Stimulated activated CD8-positive, alpha-beta memory T cell treated with anti-CD3 and anti-CD28 coated beads, Interleukin-15, amount 100 ng/mL, for 24 hours (primary cell): ENCODE measurements at places on chromosomes 5 and 9.

DNA sequence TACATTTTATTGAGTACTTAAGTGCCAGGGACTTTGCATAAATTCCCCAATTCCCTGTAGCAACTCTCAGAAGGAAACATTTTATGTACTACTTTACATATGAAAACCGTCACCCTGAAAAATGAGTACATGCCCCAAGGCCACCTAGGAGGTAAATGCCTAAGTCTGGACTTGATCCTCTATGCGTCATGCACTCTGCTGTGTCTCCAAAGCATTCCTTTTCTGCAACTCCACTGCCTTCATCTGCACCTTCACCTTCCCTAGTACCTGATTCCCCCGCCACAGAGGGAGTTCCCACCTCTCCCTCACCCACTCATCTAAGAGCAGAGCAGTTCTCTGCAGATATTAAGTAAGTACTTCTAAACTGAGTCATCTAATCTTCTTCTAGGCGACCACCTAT is 75.2 kb upstream of the HRH2 start:
- DNase-seq, result no peak

DNA sequence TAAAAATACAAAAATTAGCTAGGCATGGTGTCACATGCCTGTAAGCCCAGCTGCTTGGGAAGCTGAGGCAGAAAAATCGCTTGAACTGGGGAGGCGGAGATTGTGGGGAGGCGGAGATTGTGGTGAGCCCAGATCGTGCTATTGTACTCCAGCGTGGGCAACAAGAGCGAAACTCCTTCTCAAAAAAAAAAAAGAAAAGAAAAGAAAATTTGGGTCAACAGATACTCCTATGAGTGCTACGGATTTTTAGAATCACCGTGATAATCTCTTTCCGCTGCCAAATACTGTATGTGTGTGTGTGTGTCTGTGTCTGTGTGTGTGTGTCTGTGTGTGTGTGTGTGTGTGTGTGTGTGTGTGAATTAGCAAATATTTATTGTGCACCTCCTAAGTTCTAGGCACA is 64.4 kb downstream of the ARRDC3 start:
- no peak for DNase-seq

DNA sequence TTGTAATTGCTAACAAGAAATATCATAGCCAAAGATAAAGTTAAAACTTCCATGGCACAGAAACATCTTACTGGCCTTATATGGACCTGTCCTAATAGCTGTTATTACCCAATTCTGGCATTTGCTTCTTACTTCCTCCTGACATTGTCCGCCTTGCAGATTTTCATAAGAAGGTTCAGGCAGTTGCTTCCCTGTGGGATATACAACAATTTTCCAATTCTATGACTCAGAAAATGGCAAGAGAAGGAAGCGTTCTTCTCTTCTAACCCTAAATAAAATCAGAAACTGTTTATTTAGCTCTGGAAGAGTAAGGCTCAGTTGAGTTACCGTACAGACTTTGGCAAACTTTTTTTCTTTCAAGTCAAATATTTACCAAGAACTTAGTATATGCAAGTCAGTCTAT is 1.7 kb downstream of the PRKAA1 start:
- DNase-seq, result no peak

- no peak for DNase-seq
These were observed 161.3 kb downstream of the ZNF608 start for GRCh38 chr5:124584991-124585715.

DNA sequence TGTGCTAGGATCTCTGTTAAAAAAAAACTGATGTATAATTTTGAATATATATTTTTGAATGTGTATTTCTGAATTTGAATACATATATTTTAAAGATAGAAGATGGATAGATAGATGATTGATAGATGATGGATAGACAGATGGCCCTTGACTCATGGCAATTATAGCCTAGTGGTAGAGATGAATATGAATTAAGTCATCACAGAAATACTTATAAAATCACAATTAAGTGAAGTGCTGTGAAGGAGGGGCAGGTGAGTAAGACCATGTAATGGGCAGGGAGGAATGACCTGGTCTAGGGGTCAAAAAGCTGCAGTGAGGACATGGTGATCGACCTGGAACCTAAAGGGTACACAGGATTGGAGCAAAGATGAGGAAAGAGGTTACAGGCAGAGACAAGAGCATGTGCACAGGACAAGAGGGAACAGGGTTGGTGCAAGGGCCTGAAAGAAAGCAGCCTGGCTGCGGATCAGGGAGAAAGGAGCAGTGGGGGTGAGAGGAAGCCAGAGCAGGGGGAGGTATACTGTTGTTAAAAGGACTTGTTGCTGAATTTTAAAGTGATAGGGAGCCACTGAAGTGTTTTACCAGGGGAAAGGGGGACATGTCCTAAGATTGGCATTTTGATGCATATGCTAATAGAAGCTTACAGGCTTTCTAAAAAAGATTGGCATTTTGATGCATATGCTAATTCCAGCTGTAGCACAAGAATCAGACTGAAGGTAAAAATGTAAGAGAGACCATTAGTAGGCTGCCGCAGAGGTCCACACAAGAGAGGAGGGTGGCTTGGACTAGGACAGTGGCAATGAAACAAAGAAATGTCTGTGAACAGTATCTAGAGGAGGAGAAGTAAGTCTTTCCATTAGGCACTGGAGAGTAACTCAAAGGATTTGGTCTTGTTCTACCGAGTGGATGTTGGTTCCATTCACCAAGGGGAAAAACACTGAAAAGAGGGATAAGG is 527.8 kb downstream of the AGTPBP1 start:
- no peak for DNase-seq

- DNase-seq, result no peak
These were observed 29.7 kb downstream of the ZNF462 start for GRCh38 chr9:106892632-106893031.

DNA sequence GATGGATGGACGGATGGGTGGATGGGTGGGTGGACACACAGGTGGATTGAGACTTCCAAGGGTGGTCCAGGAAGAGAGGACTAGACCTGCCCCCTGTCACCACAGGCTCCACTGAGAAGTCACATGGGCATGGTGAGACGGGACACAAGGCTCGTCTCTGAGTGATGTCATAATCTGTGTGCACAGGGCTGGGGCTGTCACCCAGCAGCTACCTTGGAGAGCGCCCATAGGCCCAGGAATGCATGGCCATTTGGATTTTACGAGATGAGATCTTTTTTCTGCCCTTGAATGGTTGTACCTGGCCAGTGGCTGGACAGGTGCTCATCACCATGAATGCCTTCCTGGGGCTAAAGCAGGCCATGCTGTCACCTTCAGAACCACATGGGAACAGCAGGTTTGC is 3.1 kb downstream of the OLFM1 start:
- no peak for DNase-seq

DNA sequence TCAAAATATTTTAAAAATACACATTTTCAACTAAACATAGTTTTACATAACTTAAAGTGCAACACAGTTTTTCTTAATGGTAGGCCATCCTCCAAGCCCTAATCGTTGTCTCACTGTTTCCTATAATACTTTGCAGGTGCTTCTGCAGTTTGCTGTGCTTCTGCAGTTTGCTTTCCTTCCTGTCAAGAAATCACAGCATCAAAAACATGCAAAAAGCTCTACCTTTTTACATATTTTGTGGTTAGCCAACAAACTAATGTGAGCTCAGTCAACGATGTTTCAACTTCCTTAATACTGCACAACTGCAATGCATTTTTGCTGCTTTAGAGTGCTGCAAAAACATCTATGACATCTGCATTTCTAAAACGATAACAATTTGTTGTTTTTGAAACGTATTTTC is 25.2 kb downstream of the EMB start:
- DNase-seq, result no peak

DNA sequence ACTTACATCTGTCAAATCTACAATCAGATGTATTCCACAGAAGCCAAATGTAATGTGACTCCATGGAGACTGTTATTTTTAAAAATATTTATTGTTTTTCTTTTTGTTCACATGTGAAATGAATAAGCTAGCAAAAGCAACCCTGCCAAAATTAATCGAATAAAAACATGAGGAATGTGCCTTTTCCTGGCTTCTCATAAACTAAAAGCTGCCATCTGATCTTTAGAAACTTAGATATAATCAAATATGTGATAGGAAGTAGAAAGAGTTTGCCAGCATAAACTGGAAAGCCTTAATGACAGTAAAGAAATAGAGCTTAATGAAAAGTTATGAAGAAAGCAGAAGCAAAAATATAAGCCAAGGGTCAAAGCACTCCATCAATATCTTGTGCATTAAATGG is 1724.7 kb upstream of the WWC1 start:
- no peak for DNase-seq

DNA sequence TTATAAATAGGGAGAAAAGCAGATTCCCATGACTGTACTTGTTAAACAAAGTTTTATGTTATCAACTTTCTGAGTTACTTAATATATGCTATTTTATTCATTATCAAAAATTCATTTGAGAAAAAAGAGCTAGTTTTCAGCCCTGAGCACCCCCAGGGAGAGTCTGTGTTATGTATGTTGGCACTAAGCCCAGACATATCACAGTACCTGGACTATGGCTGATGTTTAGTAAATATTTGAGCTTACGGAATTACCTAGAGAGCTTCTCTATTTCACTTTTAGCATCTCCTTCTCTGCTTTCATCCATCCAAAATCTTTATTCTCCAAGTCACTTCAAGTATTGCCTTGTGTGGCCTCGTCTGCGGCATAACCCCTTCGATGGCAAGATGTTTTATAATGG is 225.9 kb upstream of the PCSK5 start:
- DNase-seq, result no peak

- no peak for DNase-seq
These were observed 284.8 kb downstream of the PDE4D start for GRCh38 chr5:59608745-59609144.

- DNase-seq, result no peak
These were observed 27.1 kb upstream of the RASGRF2 start for GRCh38 chr5:80933036-80933435.

GRCh38 chr5:1537603-1538154 is 13.9 kb upstream of the LPCAT1 start:
- DNase-seq, result no peak

DNA sequence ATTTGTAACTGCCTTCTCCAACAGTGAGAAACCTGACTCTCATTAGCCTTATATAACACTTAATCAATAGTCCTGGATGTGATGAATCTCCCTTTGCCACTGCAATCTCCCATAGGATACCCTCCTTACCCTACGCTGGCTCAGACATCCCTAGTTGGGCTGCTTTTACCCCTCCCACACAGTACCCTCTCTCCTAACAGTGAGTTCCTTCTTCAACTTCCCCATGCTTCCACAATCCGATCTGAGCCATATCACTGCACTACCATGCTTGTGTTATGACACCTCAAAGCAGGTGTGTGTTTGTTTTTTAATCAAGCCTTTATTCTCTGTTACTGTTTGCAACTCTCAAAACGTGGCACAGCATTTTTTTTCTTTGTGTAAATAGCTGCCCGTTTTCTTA is 60.5 kb upstream of the C9orf72 start:
- no peak for DNase-seq

DNA sequence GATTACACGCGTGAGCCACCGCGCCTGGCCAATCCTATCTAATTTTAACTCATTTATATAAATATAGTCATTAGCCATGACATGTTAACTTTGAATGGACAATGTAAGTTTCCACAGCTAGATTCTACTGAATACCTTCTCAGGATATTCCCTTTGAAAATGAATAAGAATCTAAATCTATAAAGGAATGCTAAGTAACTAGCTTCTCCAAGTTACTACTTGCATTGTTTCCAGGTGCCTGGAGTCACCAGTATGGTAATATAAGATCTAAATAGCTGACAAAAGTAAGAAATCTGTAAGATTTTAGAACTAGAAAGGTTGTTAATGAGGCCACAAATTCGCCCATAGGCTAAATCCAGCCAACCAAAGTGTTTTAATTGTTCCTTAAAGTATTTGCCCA is 189.1 kb upstream of the SLC12A2 start:
- no peak for DNase-seq

- no peak for DNase-seq
These were observed 53.3 kb upstream of the SPATA31D4 start for GRCh38 chr9:81874931-81875330.

GRCh38 chr9:69571032-69571431 is 101.1 kb downstream of the APBA1 start:
- DNase-seq, result no peak

DNA sequence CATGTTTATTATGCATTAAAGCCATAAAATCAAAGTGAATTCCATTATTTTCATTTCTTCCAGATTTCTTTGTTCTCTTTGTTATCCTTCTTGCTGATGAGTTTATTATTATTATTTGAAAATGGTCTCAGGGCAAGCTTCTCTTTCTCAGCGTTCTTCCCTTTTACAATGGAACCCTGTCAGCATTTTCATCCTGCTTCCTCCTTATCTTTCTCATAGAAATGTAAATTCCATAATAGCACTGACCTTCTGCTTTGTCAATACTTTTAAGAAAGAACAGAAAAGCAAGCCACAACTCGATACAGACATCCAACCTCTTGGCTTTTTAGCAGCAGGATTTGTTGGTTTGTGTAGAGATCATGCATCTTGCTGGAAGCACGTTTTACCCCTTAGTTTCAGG is 114.0 kb upstream of the BASP1 start:
- no peak for DNase-seq

DNA sequence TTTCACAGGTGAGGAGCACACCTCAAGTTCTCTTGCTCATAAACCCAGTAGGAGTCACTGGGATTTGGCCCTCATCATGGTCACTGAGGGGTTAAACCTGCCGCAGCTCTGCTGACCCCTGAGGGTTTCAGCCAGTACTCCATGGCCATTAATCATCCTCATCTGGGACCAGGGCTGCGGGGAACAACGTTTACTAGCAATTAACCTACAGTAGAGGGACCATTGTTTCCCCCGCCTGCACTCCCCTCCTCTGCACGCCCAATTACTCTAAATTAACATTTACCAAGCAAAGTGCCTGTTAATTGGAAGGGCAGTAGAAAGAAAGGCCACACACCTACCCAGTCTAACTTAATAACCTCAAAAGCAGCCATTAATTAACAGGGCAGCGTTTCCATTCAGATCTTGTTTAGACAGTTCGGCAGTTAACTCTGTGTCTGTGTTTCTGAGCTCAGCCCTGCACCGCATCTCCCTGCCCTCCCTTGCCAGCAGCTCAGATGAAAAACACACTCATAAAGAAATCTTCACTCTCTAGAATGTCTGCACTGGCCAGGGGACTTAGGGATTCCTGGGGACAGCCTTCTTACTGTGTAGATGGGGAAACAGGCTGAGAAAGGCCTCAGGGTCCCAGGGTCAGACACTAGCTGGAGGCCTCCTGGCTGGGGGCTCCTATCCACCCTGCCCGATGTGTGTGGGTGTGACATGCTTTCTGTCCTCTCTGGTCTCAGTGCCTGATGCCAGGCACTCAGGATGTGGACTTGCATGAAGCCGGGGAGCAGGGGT is 51.6 kb downstream of the ALG2 start:
- DNase-seq, result no peak
